ENCODE measurements at places on chromosomes 13 and 19.

DNA sequence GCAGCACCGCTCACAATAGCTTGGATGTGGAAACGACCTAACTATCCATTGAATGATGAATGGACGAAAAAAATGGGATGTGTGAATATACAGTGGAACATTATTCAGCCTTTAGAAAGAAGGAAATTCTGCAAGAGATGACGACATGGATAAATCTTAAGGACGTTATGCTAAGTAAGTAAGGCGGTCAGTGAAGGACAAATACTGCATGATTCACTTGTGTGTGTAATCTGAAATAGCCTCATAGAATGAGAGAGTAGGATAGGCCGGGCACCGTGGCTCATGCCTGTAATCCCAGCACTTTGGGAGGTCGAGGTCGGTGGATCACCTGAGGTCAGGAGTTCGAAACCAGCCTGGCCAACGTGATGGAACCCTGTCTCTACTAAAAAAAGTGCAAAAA is 25.4 kb upstream of the ZNF766 start:
- DNase-seq: no peak

- DNase-seq: peak; percentile 27
These were observed 754 bp upstream of the CHERP start for GRCh38 chr19:16542910-16543472.

GRCh38 chr13:99903140-99903539 is 68.4 kb downstream of the ZIC5 start:
- DNase-seq: peak; percentile 48

GRCh38 chr19:30369833-30370232 is 2.4 kb upstream of the ZNF536 start:
- DNase-seq: no peak

- peak; percentile 5 for DNase-seq
These were observed 125.2 kb downstream of the LMO7 start for GRCh38 chr13:75761369-75761768.

- DNase-seq: no peak
These were observed 64.3 kb downstream of the OLFM4 start for GRCh38 chr13:53092931-53093330.

DNA sequence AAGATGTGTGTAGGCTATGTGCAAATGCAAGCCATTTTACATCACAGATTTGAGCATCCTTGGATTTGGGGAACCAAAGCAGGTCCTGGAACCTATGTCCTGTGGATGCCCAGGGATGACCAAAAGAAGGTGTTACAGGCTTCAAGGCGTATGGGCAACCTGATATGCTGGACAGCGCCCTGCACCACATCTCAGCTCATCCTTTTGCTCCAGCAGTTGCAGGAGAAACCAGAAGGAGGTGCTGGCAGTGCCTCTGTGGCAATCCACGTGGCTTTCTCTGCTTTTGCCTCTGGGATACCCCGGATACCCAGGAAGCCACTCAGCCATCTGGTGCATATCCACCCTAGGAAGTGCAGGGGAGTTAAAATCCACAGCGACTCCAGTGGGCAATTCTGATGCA is 110.3 kb upstream of the VSTM2B start:
- DNase-seq: no peak

GRCh38 chr19:48635966-48636858 is 967 bp downstream of the DBP start:
- DNase-seq: peak; percentile 64

DNA sequence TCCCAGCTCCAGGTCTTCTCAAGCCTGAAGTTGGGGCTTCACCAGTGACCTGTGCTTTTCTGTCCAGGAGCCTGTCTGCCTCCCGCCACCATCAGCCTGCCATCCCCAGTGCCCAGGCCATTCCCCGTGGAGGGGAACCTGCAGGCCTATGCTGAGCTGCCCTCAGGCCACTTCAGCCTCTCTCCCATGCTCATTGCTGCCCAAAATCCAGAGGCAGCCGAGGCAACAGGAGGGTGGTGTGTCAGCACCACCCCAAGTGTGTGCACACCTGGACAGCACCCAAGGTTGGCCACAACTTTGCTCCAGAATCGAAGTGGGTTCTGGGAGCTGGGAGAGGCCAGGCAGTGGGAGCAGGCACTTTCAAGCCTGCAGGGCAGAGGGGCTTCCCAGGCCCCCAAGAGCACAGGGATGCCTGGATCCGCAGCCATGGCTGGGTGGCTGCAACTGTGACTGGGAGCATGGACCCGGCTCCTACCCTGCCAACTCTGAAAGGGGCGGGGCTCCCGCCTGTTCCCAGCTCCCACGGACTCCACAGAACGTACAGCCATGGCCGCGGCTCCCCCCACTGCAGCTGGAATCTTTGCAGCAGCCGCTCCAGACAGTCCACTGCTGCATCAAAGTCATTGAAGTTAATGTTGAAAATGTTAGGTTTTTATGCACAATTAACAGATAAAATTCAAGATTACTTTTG is 1747.0 kb downstream of the OLFM4 start:
- DNase-seq: no peak

- peak; percentile 43 for DNase-seq
These were observed 986.5 kb downstream of the PCDH17 start for GRCh38 chr13:58617880-58618665.

Data from NCI-H69 (cell line).